ENCODE measurements at places on chromosomes 11 and 22.

- DNase-seq: peak; percentile 39
Observed at GRCh38 chr11:57778318-57779037, 16.9 kb downstream of the CTNND1 start.

GRCh38 chr11:12695221-12695794, 21.1 kb downstream of the TEAD1 start:
- no peak for DNase-seq

DNA sequence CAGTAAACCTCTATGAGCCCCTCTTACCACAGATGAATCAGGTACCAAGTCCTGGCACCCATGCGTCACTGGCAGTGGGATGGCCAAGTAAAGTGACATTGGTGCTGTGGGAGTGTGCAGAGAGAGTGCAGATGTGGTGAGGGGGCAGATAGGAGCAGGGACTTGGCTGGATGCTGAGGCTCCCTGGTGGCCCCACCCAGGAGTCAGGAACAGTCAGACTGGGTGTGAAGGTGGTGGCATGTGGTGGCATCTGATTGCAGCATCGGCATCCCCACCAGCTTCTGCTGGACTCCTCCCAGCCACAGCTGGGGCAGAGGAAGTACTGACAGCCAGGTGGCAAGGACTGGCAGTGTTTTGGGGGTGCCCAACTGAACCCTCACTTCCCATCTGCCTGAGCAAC, 11.4 kb downstream of the DGAT2 start:
- no peak for DNase-seq

- no peak for DNase-seq
Observed at GRCh38 chr11:110776081-110776480, 63.8 kb upstream of the ARHGAP20 start.

DNA sequence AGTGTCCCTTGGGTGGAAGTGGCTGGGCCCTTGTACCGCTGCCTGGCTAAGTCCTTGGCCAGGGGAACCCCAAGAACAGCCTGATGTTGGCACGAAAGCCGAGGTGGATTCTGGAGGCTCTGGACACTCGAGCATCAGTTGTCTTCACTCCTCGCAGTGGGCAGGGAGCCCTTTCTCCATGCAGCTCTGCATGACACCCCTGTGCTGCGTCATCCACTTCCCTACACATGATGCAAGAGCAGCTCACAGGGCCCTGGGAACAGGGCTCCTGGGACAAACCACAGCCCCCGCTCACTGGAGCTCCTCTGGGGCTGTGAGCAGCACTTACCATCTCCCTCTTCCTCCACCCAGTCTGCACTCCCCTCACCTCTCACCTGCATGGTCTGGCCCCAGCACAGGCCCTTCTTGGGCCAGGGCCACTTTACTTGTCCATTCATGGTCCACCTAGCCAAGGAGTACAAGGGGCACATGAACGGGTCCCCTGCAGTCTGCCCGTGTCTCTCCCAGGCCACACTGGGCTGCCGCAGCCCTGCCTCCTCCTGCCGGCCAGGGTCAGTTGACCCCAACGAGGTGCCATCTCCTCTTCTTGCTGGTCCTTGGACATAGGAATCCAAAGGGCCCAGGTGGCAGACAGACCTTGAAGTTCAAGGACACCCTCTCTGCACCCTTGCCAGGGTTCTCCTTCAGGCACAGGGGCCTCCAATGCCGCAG, 66.5 kb downstream of the IGF2 start:
- no peak for DNase-seq

DNA sequence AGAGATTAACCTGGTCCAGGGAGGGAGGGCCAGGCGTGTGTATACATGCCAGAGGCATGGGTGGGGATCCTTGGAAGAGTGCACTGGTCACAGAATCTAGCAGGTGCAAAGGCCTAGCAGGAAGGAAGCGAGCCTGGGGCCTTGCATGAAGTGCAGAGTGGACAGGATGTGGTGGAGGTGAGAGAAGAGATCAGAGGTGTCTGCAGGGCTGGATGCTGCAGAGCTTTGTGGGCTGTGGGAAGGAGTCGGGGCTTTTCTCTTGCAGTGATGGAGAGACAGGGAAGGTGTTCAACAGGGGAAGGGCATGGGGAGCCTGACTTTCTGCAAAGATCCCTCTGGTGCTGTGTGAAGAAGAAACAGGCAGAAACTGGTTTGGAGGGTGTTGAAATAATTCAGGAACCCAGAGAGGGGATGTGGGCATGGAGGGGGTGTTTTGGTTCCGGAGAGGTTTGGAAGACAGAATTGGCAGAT, 2.5 kb upstream of the TPST2 start:
- no peak for DNase-seq

- no peak for DNase-seq
Observed at GRCh38 chr11:84316866-84317555, 1030.8 kb upstream of the CCDC90B start.

DNA sequence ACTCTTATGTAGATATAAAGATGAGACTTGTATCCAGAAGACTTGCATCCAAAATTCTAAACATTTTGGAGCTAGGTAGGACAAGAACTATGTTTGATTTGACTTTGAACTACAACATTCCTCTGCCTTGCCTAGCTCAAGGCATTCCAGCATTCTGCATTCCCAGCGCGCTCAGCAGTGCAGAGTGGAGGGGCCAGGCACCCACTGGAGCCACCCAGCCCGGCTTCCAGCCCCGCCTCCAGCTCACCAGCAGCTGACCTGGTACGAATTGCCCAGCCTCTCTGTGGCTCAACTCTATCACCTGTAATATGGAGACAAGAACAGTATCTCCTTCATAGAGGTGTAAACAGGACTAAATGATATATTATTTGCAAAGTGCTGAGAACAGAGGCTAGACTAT, 28.8 kb downstream of the PRDM10 start:
- no peak for DNase-seq

DNA sequence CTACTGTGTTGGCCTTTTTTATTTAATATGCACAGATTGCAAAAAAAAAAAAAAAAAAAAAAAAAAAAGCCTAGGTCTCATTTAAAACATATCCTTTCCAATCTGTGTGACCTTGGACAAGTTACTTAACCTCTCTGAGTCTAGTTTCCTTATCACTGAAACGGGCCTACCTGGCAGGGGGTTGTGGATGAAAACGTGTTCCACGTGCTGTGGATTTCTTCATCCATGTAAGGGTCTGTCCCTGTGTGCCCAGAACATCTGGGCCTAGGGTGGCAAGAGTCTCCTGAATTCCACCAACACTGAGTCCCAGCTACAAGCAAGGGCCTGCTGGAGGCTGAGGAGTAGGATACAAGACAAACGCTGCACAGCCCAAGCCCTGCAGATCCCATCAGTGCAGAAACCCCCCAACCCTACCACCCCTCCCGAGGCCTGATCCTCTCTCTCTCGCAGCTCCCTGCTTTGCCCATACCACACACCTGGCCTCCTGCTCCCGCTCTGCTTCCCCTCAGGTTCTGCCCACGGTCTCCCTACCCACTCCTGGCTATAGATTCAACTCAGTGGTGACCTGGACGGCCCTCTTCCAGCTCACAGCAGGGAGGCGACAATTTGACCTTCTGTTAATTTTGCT, 4.7 kb upstream of the GNAZ start:
- DNase-seq: no peak

DNA sequence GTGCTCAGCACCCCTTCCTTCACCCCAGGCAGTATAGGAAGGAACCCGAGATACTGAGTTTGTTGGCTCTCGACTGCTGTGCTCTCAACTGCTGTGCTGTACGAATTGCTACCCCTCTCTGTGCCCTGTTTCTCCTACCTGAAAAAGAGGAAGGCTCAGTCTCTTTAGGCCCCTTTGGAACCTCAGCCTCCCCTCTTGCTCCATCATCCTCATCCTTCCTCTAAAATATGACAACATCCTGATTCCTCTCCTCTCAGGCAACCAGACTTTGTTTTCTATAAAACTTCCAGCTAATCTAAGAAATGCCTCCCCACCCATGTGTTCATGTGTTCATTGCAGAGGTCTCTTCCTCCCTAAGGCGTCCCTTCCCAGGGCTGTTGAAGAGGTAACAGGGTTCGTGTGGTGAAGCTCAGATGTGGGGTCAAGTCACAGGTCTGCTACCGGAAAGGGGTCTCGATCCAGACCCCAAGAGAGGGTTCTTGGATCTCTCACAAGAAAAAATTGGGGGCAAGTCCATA, 35.5 kb upstream of the CD82 start:
- DNase-seq: no peak

GRCh38 chr11:75387736-75388294, 11.5 kb upstream of the RPS3 start:
- DNase-seq: no peak

DNA sequence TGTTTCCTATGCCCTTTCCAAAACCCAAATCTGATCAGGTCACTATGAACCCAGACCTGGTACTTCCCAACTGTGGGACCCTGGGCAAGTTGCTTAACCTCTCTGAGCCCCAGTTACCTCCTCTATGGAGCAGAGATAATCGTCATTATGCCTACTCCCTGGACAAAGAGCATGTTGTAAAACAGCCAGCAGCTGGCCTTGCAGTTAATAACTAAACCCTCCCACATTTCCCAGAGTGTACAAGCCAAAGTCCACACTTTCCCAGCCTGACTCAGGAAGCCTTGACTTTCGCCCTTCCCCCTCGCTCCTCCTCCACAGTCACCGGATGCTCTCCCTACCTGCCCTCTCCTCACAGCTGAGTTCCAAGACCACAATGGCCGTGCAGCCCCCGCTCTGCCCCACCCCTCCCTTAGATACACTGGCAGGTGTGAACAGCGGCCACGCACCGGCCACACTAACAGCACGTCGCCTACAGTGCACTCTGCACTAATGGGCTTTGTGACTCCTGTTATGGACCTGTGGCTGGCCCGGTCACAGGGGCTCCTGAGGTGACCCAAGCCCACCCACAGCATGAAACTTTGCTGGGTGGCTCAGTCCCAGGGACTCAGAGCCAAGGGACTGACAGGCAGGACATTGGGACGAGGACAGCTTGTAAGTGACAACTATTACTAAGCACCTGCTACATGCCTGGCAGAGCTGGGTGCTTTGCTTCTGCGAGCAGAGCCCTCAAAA, 15.6 kb upstream of the MFNG start:
- DNase-seq: no peak

- DNase-seq: no peak
Observed at GRCh38 chr11:8038811-8039529, 42.0 kb upstream of the TUB start.

DNA sequence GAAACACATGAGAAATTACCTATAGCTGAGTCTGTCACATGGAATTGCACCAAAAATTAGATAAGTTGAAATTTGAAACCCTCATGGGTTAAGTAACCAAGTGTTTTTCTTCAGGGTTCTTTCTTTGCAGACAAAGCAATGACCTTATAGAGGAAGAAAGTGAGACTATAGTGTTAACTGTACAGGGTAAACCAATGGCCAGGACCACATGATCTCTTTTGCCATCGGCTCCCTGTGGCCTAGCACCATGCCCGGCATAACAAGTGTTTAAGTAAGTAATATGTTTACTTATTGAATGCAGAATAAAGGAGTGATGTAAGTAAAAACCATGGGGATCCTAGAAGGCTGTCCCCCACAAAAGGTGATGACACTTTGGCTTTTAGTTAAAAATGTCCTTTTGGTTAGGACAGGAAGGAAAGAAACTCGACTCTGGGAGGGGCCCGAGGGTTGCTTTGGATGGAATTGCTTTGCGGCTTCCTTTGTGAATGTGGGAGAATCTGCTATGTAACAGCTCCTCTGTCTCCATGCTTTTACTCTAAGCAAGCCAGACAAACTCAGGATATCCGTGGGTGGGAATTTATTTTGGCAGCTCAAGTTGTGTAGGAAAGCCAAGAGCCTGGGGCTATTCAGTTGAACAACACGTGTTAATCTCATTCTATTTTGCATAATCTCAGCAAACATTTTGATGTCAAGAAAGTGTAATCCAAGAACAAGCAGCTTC, 454.7 kb downstream of the INSC start:
- no peak for DNase-seq

Data from NCI-H2107 (cell line).